ENCODE measurements at places on chromosomes 2 and 18.

GRCh38 chr2:58109481-58109880 lies 62.9 kb downstream of the VRK2 start:
- DNase-seq: no peak

DNA sequence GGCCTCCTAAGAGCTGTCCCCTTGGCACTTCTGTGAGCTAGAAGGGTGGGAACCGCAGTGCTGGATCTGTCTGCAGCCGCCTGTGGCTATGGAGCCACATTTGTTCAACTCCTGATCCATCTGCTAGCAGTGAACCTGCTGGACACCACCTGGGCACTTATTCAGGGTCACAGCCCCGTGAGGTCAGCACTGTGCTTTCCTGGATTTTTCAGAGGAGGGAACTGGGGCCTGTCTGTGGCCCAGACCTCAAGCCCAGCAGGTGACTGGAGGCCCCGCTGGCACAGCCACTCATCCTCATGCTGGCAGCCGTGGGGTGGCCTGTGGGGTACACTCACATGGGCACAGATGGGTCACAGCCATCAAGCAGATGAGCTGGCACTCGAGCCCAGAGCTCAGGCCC lies 155.3 kb downstream of the TFCP2L1 start:
- DNase-seq: no peak

- no peak for DNase-seq
Observed at GRCh38 chr2:15694589-15694986, 102.9 kb downstream of the DDX1 start.

DNA sequence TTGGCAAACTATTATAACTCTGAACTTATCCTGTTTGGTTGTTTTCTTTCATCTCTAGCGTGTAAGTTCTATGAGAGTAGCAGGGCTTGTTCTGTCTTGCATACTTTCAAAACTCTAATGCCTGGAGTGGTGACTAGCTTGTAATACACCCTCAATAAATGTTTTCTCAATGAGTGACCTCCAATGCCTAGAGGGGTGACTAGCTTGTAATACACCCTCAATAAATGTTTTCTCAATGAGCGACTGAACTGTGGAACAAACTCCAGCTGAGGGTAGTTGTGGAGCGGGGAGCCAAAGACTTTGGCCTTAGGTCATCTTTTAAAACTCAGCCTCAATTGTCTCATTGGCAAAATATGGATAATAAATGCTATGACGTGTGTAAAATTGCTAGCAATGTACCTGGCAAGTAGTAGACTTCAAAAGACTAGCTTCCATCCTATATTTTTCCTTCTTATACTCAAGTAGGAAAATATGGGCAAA lies 1.8 kb downstream of the GPD2 start:
- no peak for DNase-seq

- DNase-seq: peak; percentile 92
Observed at GRCh38 chr18:48470484-48471180, 61.4 kb upstream of the ZBTB7C start.

DNA sequence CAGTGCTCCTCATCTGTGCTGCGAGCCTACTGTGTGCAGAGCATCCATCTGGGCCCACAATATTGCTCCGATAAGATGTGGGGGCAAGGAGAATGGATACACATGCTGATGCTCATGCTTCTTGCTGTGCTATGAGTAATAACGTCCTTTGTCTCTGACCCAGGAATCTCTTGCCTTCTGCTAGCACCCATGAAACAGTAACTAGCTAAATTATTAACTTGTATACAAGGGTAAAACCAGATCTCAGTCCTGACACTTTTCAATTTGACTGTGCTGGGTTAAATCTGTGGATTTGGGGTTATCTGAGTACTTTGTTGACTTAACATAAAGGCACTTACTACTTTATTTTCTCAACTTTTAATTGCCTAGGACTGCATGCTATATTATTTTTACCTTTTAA lies 357.6 kb downstream of the SLC4A3 start:
- no peak for DNase-seq

GRCh38 chr2:230160112-230160660 lies 59.6 kb downstream of the SP110 start:
- peak; percentile 77 for DNase-seq

GRCh38 chr2:26245231-26245732 lies 543 bp downstream of the HADHB start:
- DNase-seq: peak; percentile 21

GRCh38 chr2:151855111-151855510 lies 26.9 kb upstream of the ARL5A start:
- DNase-seq: no peak

DNA sequence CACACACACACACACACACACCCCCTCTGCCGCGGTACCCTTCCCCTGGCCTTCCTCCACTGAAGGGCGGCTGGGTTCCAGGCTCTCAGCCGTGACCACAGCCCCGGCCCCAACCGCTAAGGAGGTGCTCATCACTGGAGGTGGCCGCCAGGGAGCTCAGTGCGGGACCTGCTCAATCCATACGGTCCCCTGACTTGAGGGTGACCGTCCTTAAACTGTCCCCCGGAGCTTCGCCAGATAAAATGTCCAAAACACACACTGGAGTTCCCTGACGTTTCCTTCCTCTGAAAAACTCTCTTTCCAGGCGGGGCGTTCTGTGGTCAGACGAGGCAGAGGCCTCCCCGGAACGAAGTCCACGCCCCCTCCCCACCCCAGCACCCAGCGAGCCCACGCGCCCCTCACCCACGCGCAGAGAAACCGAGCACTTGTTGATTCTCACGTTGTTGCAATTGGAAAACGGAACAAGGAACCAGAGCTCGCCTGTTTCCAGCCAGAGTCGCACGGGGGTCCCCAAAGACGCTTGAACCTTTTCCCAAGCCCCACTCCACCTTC lies 1.4 kb downstream of the MBP start:
- no peak for DNase-seq

- DNase-seq: peak; percentile 93
Observed at GRCh38 chr18:58213440-58213839, 169.4 kb downstream of the NEDD4L start.

- DNase-seq: no peak
Observed at GRCh38 chr2:157061799-157062198, 195.7 kb upstream of the GALNT5 start.

GRCh38 chr2:213162516-213163118 lies 11.2 kb upstream of the IKZF2 start:
- DNase-seq: no peak

DNA sequence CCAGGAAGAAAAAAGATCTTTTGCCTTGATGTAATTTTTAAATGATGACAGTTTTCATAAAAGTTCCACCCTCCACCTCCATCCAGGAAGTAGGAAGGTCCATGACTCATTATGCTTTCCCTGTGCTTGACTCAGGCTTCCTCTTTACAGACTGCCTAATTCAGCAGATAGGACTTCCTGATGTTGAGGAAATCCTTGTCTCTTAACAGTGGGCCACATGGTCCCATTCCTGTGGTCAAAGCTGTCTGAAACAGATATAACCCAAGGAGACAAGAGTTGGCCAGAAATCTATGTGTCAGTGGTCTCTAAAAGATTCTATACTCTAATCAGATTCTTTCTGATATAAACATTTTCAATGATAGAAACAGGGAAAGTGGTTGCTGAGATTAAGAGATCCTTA lies 119.1 kb downstream of the BAZ2B start:
- peak; percentile 26 for DNase-seq

DNA sequence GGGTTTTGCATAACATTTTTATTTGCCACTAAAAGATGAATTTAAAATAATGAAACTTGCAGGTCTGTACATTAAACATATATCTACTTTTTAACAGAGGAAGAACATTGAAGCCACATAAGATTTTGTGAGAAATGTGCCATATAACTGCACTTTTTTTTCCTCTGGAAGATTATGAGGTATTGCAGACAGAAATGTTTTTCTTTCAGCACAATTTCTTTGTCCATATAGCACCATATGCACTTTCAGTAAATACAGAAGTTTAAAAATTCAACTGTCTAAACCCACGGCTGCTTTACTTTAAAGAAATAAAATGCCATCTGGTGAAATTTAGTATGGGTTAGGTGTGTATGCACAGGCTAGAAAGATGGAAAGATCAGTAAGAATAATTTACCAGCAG lies 470 bp upstream of the FAP start:
- no peak for DNase-seq

GRCh38 chr18:2502394-2502793 lies 68.9 kb downstream of the METTL4 start:
- DNase-seq: no peak

- no peak for DNase-seq
Observed at GRCh38 chr2:239354132-239354790, 46.6 kb downstream of the HDAC4 start.

- no peak for DNase-seq
Observed at GRCh38 chr2:233689031-233689430, 3.7 kb upstream of the UGT1A6 start.

DNA sequence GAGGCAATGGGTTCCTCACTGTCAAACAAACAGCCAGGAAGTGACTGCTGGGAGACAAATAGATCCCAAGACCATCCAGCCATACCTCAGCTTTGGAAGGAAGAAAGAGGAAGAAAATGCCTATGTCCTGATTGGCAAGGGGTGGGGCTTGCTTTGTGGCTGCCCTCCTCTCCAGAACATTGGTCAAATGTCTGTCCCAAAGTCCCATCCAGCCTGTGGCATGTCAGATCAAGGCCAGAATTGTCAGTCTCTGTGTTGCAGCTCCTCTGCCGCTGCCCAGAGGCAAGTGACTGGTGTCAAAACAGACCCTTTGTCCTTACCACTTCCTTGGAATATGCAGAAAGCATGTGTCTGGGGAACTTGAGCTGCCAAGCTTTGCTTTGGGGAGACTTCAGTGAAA lies 63.0 kb upstream of the SMAD2 start:
- DNase-seq: no peak

DNA sequence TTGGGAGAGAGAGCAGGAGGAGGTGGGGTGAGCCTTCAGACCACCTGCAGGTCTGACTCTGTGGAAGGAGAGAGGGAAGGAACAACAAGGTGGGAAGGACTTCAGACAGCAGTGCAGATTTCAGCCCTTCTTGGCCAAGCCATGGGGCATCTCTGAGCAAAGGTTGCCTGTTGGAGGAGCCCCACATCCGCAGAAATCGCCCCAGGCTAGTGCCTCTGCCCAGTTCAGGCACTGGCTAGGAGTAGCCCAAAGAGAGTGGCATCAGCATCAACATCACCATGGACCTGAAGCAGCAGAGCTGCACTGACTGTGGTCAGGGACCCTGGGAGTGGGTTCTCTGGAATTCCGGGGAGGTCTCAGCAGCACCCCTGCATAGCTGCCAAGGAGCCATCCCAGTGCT lies 10.2 kb downstream of the GPR55 start:
- DNase-seq: no peak
